ENCODE measurements at places on chromosomes 1 and 21.

- no peak for DNase-seq
These were observed 440.8 kb downstream of the NPHP4 start for GRCh38 chr1:5551274-5551975.

- DNase-seq, result no peak
These were observed 2.3 kb upstream of the CTNNBIP1 start for GRCh38 chr1:9912264-9912936.

- DNase-seq, result no peak
These were observed 172.5 kb downstream of the TRABD2B start for GRCh38 chr1:47824716-47825115.

DNA sequence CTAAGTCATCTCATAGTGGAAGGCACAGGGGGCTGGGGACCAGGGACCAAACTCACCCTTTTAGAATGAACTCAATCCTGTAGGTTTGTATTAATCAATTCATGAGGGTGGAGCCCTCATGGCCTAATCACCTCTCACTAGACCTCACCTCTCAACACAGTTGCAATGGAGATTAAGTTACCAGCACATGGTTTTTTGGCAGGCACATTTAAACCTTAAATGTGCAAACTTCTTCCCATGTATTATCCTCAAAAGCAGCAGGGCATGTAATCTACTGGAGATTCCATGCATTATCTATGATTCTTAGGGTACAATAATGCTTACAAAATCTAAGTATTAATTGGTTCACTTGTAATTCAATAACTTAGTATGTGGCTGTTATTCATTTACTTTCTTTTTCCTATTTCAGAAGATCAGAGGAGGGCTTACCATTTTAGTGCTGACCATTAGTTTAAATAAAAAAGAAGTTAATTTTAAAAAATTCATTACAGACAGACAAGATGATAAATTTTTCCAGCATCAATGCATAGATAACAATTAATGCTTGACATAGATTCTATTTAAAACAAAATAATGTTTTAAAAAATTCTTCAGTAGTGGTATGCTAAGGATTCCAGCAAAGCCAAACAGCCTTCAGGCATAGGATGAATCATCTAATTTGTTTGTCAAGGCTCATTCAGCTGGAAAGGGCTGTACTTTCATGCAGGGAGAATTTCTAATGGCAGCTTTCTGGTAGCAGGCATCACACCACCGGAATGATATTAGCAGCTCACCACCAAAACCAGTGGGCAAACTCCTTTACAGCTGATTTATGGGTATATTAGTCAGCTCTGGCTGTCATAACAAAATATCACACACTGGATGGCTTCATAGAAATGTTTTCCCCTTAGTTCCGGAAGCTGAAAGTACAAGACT is 124.6 kb upstream of the ZNF648 start:
- peak; percentile 92 for DNase-seq
